ENCODE measurements at places on chromosomes 7 and 10. TPM values are rescaled to one million over a fixed set of nuclear protein-coding genes. Genes with fewer than 3 reads are reported as not detected.

The CYP2C9 gene
- not detected for total RNA-seq

The CDNF gene
- not detected for total RNA-seq

DNA sequence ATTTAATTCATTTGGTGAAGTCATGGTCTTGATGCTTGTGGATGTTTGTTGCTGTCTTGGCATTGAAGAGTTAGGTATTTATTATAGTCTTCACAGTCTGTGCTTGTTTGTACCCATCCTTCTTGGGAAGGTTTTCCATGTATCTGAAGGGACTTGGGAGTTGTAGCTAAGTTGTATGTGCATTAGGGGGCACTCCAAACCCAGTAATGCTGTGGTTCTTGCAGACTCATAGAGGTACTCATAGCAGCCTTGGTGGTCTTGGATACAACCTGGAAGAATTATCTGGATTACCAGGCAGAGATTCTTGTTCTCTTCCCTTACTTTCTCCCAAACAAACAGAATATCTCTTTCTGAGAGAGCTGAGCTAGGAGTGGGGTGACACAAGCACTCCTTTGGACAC, 93.2 kb downstream of the ADCYAP1R1 start:
- DNase-seq: no peak

DNA sequence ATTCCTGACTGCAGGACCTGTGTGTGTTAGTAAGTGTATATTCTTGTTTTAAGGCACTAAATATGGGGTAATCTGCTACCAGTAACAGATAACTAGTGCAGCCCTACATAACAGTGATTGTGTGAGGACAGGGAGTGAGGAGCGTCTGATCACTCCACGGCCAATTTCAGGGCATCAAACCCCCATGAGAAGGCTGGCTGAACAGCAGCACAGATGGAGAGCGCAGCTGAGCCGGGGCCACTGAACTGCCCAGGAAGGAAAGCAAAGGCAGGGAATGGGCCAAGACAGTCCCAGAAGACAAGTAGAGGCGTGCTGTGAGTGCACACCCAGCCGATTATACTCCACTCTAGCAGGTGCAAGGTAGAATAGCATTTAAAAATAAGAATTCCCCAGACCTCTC, 157.1 kb upstream of the CHST15 start:
- no peak for DNase-seq

- DNase-seq: peak; percentile 46
These were observed 152.1 kb downstream of the OAT start for GRCh38 chr10:124266468-124267230.

Measured in M059J (cell line).